ENCODE measurements at places on chromosomes 13 and 19.

- no peak for DNase-seq
These were observed 43.9 kb downstream of the RGCC start for GRCh38 chr13:41501281-41501680.

DNA sequence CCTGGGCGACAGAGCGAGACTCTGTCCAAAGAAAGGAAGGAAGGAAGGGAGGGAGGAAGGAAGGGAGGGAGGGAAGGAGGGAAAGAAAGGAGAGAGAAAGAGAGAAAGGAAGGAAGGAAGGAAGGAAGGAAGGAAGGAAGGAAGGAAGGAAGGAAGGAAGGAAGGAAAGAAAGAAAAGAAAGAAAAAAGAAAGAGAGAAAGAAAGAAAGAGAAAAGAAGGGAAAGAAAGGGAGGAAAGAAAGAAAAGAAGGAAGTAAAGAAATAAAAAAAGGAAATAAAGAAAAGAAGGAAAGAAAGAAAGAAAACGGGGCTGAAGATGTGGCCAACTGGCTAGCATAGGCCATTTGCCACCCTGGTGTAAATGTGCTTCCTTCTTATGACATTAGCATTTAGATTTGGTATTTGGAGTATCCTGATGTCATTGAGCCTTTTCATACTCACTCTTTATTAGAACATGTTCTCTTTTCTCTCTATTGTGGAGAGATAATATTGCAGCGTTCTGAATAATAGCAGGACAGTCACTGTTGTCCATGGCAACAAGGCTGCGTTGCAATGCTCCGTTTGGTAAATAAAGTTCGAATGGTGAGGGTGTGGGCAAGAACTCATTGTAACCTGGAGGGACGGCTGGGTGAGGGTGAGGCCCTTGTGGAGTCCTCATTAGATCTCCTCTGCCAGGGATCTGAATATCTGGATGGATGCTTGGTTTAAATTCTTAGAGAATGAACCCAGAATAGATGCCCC lies 173.9 kb upstream of the UBL3 start:
- no peak for DNase-seq

DNA sequence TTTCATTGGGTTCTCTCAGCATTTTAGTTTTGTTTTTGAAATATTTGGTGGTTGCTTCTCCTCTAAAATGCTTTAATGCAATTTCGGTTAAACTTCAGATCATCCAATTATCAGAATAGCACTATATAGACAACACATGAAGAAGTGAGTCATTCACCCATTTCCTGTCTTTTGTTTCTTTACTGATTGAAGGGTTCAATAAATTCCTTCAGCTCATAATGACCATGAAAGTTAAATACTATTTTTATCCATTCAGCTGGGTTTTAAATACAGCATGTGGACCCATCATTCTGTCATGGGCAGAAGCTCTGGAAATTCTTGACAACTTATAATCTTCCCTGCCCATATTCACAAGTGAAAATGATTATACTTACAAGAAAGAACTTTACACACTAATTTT lies 187.2 kb downstream of the ITGBL1 start:
- DNase-seq: no peak

DNA sequence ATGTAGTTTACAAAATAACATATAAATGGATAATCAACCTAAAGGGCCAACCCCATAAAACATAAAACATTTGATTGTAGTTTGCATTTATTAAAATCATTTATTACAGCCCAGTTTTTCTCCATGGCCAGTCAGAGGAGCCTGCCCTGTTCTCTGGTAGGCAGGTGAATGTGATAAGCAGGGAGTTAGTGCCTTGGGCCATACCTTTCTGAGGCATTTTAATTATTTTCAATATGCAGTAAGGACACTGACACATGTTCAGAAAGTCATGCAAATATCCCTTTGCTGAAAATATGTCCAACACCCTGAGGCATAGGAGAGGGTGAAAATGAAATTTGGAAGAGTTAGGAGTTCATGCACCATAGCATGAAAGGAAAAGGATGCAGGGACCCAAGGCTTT lies 242.6 kb upstream of the EDNRB start:
- DNase-seq: no peak

DNA sequence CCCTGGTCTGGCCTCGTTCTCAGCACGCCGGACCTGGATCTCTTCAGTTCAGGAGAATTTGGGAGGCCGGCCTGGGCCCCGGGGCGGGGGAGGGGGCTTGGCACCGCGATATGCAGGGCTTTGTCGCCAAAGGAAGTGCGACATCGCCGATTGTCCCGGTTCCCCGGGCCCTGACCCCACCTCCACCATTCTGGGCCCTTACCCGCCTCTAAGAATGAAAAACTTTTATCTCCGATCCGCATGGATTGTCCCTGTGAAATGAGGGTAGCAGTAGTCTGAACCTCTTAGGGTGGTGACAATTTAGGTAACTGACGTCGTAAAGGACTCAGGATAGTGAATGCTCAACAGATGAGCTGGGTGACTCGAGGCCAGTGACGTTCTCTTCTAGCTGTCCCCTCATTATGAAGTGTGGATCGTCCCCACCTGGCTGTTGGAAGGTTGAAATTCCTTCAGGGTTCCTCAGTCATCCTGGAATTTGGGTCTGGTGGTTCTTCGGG lies 650 bp downstream of the DDA1 start:
- peak; percentile 66 for DNase-seq

DNA sequence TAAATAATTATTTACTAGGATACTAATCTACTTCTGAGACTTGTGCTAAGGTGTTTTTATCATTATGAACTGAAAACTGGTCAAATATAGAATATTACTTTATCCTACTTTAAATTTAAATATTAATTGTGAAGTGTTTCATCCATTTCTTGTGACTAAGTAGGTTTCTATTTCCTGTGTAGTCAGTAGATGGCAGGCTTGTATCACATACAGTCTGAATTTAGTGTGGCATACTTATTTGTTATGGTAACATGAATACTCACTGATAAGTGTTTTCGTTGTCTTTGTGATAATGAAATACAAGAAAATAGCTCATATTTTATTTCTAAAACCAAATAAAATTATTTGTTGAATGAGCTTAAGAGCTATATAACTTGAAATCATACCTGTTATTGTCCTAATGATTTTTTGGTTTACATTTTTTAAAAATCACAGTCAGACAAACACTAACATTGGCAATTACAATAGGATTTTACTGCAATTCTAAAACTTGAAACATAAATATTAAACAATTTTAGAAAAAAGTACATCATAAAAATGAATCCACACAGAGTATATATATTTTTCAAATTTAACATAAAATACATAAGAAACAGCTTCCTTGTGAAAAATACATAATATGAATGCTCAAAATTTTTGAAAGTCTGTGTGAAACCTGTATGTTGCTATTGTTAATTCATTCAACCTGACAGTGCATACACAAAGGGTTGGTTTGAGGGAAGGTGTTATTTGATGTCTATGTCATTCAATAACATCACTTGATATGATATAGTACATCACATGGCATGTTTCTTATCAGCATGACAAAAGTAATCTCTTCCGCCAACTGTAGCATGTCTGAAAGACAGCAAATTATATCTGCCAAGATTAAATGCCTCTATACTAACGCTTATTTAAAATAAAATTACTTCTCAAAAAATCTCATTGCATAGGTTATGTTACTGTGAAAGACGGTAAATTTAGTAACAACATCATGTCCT lies 904.8 kb upstream of the PCDH20 start:
- DNase-seq: no peak

DNA sequence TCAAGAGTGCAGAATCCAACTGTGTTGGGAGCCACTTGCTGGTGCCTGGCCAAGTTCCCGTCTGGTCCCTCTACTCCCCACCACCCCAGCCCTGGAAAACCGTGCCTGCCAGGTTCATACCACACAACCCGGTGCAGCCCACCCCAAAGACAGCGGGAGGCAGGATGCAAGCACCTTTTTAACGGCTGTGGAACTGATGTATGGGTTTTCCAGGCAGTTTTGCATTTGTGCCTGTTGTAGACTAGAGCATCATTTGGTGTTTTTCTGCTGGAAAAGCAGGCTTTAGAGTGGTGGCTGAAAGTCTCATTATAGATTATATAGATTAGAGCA lies 13.5 kb downstream of the TFDP1 start:
- peak; percentile 8 for DNase-seq

GRCh38 chr13:40982772-40983171 lies 36.3 kb downstream of the ELF1 start:
- no peak for DNase-seq

DNA sequence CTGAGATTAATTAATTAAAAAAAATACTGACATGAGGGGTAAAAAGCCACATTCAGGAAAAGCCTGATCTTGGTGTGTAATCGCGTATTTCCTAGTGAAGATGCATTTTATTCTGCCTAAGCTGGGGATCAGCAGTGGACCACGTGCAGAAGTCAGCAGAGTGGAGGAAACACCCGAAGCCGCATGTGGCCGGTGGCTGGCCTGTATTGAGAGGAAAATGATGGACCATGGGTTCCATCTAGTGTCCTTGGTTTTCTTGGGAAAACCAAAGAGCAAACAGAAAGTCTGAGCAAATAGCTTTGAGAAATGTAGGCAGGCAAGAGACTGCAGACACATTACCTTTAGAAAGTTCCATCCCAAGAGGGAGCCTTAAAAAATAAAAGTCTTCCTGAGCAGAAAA lies 23.7 kb upstream of the SHISA2 start:
- DNase-seq: no peak

DNA sequence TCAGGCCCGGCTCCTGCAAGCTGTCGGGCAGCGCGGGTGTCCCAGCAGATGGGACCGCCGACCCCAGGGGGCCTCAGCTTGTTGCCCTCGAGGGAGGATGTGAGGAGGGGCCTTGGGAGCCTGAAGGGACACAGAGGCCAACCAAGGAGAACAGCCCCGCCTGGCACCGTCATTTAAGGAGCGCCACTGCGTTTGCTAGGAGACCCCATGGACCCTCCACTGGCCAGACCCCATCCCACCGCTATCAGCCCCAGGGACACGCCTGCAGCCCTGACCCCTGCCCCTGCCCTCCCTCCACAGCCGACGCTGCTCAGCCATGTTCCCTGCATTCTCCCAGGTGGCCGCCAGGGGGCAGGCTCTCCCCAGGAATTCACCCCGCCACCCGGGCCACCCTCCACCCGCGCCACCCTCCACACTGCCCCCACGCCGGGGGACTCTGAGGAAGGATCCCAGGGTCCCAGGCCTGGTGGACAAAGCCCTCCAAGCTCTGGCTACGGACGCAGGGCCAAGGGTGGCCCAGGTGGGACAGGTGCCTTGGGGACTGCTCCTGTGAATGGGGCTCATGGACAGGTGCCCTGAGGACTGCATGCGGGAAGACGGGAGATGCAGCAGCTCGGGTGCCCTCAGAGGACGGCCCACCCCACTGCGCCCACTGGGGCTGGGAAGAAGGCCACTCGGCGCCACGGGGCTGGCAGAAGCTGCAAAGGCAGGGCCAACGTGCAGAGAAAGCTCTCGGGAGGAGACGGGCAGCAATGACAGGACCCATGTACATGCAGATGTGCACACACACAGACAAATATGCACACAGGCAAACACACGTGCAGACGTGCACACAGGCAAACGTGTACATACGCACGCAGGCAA lies 34.4 kb downstream of the PIP5K1C start:
- DNase-seq: peak; percentile 89

DNA sequence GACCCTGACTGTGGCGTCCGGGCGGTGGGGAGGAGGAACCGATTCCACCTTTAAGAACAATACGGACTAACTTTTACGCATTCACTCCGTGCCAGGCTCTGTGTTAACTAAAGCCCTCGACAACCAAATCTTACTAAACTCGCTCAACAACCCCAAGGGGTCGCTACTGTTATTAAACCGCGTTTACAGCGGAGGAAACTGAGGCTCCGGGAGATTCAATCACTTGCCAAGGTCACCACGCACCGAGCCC lies 1.2 kb downstream of the SAMD1 start:
- no peak for DNase-seq

DNA sequence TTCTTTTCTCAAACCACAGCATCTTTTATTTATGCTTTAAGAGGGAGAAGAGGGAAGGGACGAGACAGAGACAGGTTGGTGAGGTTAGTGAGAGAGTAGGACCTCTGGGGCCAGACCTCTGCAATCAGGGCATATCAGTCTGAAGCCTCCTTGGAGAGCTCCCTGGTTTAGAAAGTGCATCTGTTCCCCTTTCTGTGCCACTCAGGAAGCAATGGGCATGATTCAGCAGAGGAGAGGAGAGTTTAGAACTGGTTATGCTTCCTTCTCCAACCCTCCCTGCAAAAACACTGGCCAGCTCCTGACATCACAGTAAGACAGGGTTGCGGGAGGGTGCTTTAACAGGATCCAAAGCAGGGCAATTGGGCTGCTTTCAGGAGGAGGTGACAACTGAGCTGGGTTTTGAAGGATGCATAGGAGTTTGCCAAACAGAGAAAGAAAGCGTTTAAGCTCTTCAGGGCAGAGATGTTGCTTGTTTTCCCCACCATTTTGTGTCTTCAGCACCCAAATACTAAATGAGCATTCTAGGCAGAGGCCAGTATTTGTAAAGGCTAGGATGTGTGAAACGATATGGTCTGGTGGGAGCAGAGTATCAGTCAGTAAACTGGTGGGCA lies 33.1 kb downstream of the CERS4 start:
- no peak for DNase-seq

DNA sequence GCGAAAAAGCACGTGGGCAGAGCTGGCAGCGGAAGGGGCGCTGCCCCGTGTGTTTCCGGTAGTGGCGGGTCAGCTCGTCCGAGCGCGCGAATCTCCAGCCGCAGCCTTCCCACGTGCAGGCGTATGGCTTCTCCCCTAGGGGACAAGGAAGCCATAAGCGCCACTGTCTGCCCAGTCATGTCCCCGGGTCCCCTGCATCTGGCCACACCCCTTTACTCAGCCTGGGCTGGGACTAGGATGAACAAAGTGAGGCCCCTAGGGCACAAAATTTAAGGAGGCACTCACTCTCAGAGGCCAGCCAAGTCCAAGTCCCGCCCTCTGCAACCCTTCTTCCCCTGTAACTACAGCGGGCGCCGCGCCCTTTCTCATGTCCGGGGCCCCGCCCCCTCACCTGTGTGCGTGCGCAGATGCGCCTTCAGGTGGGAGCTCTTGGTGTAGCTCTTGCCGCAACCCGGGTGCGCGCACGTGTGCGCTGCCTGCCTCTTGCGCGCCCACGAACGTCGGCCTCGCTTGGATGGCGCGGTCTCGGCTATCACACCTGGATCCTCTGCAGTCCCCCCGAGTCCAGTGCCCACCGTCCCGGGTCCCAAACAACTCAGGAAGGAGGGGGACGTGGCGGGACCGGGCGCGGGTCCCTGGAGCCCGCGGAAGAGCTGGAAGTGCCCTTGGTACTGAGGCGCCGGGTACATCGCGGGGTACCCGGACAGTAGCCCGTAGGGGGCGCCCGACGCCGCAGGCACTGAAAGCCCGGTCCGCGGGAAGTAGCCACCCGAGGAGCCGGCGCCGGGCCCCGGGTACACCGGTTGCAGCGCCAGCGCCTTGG lies 1.9 kb downstream of the KLF1 start:
- DNase-seq: peak; percentile 93

DNA sequence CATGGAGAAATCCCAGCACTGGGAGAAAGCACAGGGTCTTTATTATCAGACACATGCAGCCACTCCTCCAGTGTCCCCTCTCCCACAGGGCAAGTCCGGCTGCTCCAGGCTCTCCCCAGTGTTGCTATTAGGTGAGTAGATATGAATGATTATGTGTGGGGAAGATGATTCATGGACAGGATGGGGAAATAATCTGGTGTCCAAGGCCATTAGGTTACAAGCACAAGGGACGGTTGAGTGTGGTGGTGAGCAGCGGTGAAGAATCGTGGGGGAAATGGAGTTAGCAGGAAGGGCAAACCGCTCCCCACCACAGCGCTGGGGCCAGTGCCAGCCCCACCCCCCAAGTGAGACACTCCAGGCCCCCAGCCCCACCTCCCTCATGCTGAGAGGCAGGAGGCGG lies 19.0 kb downstream of the CD177 start:
- DNase-seq: no peak

- DNase-seq: peak; percentile 95
These were observed 91.6 kb downstream of the GNG7 start for GRCh38 chr19:2610637-2611482.

GRCh38 chr19:53183146-53183764 lies 9.9 kb downstream of the ZNF665 start:
- DNase-seq: no peak
